ENCODE measurements at places on chromosomes 1 and 21.
A peak's percentile ranks its signal among the peaks of the same experiment; 100 is the strongest.

DNA sequence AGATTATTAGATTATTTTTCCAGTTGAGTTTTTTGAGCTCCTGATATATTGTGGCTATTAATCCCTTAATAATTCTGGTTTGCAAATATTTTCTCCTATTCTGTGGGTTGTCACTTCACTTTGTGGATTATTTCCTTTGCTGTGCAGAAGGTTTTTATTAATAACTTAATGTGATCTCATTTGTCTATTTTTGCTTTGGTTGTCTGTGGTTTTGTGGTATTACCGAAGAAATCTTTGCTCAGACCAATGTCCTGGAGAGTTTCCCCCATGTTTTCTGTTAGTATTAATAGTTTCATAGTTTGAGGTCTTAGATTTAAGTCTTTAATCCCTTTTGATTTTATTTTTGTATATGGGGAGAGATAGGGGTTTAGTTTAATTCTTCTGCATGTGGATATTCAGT is 7.1 kb upstream of the TBX19 start:
- DNase-seq = no peak

- DNase-seq = no peak
Observed at GRCh38 chr1:218447010-218447689, 102.0 kb downstream of the TGFB2 start.

DNA sequence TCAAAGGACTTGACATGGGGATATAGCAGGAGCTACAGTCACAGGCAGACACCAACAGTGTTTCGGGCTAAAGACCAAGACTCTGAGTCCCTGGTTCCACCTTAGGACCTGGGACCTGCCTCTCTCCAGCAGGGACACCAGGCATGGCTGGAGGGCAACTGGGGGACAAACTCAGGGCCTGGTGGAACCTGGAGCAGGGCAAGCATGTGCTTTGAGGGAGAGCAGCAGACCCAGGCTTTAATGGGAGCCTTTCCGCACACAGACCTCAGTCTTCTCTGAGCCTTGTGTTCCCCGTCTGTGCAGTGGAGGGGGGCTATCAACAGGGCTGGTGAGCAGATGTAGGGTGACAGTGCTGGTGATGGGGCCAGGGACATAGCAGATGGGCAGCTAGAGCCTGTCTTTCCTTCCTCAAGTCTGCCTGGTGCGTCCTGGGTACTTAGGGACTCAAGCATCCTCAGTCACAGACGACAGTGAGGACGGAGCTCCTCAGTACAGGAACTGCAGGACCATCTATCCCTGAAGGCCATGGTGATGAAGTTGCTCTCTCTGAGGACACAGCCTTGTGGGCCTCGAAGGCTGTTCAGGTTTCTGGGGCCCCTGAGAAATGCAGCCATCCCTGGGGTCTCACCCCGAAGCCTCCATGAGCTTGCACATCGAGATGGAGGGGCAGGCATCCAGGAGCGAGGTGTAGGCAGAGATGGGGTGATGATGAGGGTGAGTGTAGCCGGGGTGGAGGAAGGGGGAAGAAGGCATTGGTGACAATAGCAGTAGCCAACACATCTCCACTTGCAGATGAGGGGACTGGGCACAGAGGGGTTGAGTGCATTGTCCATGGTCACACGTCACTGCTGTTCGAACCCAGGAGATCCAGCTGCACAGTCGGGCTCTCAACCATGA is 593.4 kb downstream of the PTPRU start:
- DNase-seq = no peak

- DNase-seq = no peak
Observed at GRCh38 chr21:35678393-35678792, 381.9 kb downstream of the SETD4 start.

DNA sequence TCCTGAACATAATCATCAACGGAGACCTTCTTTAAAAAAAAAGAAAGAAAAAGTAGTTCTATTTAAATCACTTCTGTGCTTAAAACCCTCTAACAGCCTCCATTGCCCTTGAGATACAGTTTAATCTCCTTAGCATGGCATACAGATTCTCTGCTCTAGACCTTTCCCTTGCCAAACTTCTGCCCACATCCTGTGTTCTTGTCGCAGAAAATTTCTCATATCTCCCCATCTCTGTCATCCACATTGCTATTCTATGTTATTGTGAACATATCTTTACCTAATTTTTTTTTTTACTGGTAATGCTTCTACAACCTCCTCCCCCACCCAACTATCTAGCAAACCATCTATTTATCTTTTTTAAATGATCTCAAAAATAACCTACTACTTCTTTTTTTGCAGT is 135.7 kb upstream of the PROX1 start:
- DNase-seq = no peak

DNA sequence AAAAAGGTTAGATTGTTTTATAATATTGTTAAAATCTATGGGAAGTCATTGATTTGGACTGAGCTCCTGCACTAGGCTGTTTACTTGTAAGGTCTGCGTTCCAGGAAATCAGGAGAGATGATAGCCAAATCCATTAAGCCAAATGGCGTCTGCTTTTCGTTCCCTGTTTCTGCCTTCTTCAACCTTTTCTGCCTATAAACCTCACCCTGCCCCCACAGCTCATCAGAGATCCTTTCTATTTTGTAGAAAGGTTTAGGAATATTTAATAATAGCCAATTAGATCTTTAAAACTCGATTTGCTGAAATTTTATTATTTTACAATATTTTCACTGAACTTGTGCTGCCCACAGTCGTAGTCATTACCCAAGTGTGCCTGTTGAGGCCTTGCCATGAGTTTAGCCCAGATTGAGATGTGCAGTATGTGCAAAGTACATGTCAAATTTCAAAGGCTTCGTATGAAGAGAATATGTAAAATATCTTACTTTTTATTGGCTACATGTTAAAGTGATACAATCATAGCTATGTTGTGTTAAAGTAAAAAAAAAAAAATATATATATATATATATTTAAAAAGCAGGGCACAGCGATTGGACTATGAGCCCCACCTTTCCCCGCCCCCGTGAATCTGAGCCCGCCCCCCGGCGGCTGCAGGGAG is 444 bp upstream of the IARS2 start:
- DNase-seq = peak; percentile 22

DNA sequence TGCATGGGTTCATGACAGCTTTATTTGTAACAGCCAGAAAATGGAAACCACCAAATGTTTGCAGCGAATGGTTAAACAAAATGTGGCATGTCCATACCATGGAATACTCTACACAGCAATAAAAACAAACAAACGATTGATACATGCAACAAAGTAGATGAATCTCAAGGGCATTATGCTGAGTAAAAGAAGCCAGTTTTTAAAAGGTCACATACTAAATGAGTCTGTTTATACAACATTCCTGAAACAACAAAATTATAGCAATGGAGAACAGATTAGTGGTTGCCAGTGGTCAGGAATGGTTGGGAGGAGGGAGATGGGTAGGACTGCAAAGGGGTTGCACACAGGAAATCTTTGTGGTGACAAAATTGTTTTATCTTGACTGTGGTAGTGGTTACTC is 202.4 kb upstream of the UBE2U start:
- no peak for DNase-seq

DNA sequence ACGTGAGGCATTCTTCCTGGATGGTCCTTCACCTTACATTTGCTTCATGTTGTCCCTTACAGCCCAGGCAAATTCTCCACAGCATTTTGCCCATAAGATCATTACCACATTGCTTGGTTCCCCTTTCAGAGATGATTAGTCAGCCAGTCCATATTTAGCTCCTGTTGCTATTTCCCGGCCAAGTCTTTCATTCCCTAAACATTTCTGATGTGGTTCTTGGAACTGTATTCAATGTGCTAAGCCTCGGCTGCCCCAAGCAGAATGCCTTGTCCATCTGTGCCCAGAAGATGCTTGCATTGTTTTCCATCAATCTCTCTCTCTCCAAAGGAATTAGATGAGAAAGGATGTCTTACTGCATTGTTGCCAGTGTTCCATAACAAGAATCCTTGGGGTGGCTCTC is 420.9 kb upstream of the CAMK1G start:
- DNase-seq = no peak

All from brain pericyte (primary cell).